ENCODE measurements at places on chromosomes 2 and 18. TPM values are rescaled to one million over a fixed set of nuclear protein-coding genes. Genes with fewer than 3 reads are reported as not detected.
A peak's percentile ranks its signal among the peaks of the same experiment; 100 is the strongest.

The DSG3 gene
- not detected for total RNA-seq

GRCh38 chr2:221555494-221555846 is 16.6 kb downstream of the EPHA4 start:
- H3K4me3 ChIP-seq = no peak overlapping the region
- H3K27me3 ChIP-seq = no peaks in the 10 kb centered on the region
- H3K36me3 ChIP-seq = no peaks in the 10 kb centered on the region
- H3K27ac ChIP-seq = no peak overlapping the region
- no peak for DNase-seq
- peaks cover 13% of the 10 kb centered on the region for H3K4me1 ChIP-seq

DNA sequence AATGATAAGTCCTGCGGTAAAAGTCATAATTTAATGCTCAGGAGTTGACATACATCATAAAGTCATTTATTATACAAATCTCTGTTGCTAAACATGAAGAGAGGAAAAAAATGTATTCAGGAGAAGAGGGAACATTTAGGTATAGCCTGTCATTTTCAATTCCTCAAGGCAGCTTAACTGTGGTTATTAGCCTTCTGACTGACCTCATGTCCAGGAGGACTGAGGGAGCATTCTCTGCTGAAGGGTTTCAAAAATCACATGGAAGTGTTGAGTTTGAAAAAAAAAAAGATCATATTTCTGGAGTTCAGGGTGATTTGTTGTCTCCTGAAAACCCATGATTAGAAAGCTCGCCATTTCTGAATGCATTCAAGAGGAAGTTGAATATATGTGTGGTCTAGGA is 1371.1 kb upstream of the LRRTM1 start:
- no peaks in the 10 kb centered on the region for H3K27me3 ChIP-seq
- no peaks in the 10 kb centered on the region for H3K4me1 ChIP-seq
- H3K27ac ChIP-seq = no peak overlapping the region
- no peak overlapping the region for H3K4me3 ChIP-seq

DNA sequence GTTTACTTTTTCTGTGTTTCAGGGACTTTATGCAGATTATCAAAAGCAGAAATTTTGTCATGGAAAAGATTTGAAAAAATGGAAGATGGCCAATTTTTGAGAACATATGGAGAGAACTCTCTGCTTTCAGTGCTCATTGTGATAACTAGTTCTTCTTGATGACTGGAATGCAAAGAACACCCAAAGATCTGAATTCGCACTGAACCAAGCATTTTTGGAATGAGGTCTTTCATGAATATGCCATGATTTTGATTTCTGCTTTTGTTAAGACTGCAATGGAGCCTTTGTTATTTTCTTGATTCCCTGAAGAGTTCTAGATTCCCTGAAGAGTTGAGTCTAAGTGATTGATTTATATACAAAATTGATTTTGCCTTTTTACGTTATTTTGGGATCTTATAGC is 124.1 kb downstream of the FMNL2 start:
- H3K36me3 ChIP-seq = no peaks in the 10 kb centered on the region
- no peak overlapping the region for H3K27ac ChIP-seq
- H3K4me1 ChIP-seq = no peaks in the 10 kb centered on the region
- H3K27me3 ChIP-seq = no peaks in the 10 kb centered on the region
- DNase-seq = no peak
- H3K4me3 ChIP-seq = no peak overlapping the region

GRCh38 chr2:41399437-41400087 is 648.3 kb upstream of the PKDCC start:
- H3K27me3 ChIP-seq = no peaks in the 10 kb centered on the region
- H3K36me3 ChIP-seq = no peaks in the 10 kb centered on the region

- peaks cover 8% of the 10 kb centered on the region for H3K27me3 ChIP-seq
- no peak overlapping the region for H3K27ac ChIP-seq
- no peaks in the 10 kb centered on the region for H3K36me3 ChIP-seq
These were observed 1.8 kb upstream of the DRC1 start for GRCh38 chr2:26399771-26400376.

DNA sequence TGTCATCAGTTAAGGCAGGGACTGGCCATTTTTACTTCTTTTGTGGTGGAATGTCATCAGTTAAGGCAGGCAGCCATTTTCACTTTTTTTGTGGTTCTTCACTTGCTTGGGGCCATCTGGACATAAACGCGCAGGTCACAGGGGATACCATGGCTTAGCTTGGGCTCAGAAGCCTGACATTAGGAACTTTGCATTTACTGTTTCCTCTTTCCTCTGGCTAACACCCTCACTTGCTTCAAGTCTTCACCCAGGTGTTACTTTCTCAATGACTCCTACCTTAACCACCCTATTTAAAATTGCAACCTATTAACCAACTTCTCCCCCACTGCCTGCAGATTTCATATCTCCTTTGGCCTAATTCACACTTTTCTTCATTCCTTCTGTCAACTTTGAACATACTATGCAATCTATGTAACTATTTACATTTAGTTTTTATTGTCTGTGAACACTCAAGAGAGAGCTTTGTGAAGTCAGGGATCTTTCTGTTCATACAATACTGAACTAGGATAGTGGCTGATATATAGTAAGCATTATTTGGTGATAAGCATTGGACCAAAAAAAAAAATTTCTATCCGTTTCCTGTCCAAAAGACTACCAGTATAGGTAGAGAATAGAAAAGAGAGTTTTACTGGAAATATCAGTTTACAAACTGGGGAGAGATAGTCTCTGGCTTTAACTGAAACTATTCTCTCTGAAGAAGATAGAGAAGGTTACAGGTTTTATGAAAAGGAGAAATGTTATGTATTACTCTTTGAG is 600.1 kb upstream of the ZNF804A start:
- DNase-seq = no peak
- H3K4me3 ChIP-seq = no peak overlapping the region
- no peaks in the 10 kb centered on the region for H3K36me3 ChIP-seq
- no peaks in the 10 kb centered on the region for H3K27me3 ChIP-seq
- no peak overlapping the region for H3K27ac ChIP-seq

DNA sequence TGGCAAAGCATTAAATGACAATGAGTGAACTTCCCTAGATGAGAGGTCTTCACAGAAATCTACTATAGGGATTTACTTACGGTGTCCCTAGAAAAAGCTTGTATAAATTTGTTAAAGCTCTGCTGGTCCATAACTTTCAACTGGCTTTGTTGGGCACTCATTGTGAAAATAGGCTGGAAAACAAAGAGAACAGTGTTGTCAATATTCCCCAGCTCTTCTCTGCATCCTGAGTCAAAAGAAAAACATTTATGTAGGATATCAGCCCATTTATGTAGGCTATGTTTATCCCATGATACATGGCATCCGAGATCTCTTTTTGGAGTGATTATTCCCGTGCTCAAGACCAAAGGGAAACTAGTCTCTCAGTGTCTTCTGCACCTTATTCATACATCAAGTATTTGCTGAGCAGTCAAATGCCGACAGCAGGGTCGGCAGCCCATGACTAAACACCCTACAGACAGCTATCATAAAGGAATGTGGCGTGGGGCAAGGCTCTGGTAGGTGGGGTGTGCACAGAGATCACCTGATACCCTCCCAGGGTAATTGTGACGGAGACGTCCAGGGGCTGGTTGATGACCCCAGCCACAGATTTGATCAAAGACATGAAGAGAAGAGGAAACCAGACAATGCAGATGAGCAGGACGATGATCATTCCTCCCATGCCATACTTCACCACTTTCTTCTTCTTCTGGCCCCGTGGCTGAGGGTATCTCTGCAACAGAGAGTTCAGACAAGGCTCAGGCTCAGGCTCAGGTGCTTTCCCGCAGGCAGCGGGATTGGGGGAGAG is 155.9 kb downstream of the NAPG start:
- no peaks in the 10 kb centered on the region for H3K36me3 ChIP-seq
- H3K4me1 ChIP-seq = no peaks in the 10 kb centered on the region
- DNase-seq = no peak
- no peak overlapping the region for H3K4me3 ChIP-seq
- no peaks in the 10 kb centered on the region for H3K27me3 ChIP-seq
- H3K27ac ChIP-seq = no peak overlapping the region

GRCh38 chr2:12819103-12819475 is 102.4 kb downstream of the TRIB2 start:
- H3K36me3 ChIP-seq = no peaks in the 10 kb centered on the region
- H3K27me3 ChIP-seq = no peaks in the 10 kb centered on the region
- H3K4me3 ChIP-seq = no peak overlapping the region
- no peak overlapping the region for H3K27ac ChIP-seq
- peaks cover 29% of the 10 kb centered on the region for H3K4me1 ChIP-seq
- DNase-seq = no peak

DNA sequence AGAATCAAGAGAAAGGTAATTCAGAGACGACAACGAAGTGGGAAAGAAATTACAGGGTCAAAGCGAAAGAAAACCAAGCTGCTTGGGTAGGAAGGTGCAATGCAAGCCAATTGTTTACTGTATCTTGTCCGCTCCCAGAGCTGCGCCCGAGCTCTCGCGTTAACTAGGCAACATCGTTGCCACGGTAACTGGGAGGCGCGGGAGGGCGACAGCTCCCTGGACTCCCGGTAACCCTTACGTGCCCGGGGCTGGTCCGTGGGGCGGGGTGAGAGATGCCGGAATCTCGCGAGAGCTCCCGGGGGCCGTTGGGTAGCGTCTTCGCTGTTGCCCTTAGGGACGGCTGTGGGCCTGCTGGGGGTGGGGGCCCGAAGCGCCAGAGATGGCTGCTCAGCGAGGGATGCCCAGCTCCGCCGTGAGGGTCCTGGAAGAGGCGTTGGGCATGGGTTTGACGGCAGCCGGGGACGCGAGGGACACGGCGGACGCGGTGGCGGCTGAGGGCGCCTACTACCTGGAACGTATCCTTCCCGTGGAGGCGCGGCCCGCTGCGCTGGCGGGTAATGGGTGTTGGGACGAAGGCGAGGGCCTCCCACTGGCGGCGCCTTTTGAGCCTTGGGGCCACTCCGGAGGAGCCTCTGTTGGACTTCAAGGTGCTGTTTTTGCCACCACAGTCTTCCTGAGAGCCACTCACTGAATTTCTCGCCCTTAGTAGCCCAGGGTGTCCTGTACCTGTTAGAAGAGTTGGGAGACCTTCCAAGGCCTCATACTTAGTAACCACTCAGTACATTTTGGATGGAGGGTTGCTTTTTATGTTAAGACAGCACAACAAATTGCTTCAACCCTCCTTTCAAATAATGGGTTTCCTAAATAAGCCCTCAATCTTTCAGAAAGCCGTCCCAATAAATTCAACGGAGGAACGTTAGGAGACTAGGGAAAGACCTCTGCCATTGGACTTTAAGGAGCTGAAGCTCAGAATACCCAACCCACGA is at the start of gene SPAG16:
Gene SPAG16, plus strand, starts transcription at position 360 of the 986 bp plus-strand sequence.
- peak within 1 kb of the TSS; percentile 59 for H3K27ac ChIP-seq
- H3K36me3 ChIP-seq = no peaks in the 10 kb centered on the region
- H3K4me3 ChIP-seq = peak within 1 kb of the TSS; percentile 76
- no peaks in the 10 kb centered on the region for H3K27me3 ChIP-seq
- peaks cover 9% of the 10 kb centered on the region for H3K4me1 ChIP-seq

DNA sequence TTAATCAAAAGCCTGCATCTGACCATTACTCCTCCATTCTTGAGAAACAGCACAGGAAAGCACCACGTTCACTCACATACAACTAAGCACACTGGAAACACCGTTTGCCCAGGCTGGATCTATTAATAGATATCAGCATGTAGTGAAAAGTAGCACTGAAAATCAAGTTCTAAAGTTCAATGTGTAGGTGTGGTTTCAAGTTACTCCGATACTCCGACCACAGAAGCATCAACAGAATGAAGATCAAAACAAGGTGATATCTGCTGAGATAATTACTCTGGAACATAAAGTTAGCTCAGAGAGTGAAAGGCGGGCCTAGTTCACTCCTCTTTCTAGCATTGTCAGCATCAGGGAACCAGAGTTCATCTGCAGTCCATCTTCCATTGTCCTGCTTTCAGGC is 1367.4 kb upstream of the ACVR2A start:
- DNase-seq = no peak
- no peaks in the 10 kb centered on the region for H3K4me1 ChIP-seq
- no peaks in the 10 kb centered on the region for H3K27me3 ChIP-seq
- no peak overlapping the region for H3K4me3 ChIP-seq
- no peak overlapping the region for H3K27ac ChIP-seq

DNA sequence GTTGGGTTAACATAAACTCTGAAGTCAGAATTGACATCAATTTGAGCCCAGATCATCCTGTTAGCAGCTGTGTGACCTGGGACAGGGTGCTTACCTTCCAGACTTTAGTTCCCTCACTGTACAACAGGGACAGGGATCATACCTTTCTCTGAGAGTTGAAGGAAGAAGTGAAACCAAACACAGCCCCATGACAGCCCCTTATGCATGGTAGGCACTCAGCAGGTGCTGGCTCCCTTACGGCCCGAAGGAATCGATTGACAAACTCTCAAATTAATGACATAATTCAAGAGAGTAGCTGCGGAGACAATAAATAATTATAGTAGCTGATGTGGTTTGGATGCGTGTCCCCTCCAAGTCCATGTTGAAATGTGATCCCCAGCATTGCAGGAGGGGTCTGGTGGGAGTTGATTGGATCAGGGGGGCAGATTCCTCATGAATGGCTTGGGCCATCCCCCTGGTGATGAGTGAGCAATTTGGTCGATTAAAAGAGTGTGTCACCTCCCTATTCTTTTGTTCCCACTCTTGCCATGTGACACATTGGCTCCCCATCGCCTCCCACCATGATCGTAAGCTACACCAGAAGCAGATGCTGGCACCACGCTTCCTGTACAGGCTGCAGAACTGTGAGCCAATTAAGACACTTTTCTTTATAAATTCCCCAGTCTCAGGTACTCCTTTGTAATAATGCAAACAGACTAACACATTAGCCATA is 72.4 kb downstream of the ODC1 start:
- H3K36me3 ChIP-seq = peaks cover 5% of the 10 kb centered on the region
- H3K27ac ChIP-seq = no peak overlapping the region
- H3K4me3 ChIP-seq = no peak overlapping the region

DNA sequence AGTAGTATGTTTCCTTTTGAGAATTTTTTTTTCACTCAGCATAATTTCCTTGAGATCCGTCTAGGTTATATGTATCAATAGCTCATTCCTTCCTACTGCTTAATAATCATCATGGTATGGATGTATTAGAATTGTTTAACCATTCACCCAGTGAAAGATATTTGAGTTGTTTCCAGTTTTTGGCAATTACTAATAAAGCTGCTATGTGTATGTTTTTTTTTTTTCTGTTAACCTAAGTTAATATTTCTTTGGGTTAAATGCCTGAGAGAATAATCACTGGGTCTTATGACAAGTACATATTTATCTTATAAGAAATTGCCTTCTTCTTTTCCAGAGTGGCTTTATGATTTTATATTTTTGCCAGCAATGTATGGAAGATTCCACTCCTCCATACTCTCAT is 96.4 kb upstream of the ST6GAL2 start:
- no peaks in the 10 kb centered on the region for H3K4me1 ChIP-seq
- no peak overlapping the region for H3K27ac ChIP-seq
- H3K27me3 ChIP-seq = no peaks in the 10 kb centered on the region
- H3K36me3 ChIP-seq = no peaks in the 10 kb centered on the region
- H3K4me3 ChIP-seq = no peak overlapping the region

GRCh38 chr2:73163483-73164367 is 38.6 kb upstream of the NOTO start:
- no peak overlapping the region for H3K27ac ChIP-seq
- H3K4me3 ChIP-seq = no peak overlapping the region
- no peaks in the 10 kb centered on the region for H3K27me3 ChIP-seq
- H3K4me1 ChIP-seq = no peaks in the 10 kb centered on the region

GRCh38 chr18:44895176-44895798 is 214.6 kb downstream of the SETBP1 start:
- no peaks in the 10 kb centered on the region for H3K4me1 ChIP-seq
- no peaks in the 10 kb centered on the region for H3K36me3 ChIP-seq
- H3K27me3 ChIP-seq = no peaks in the 10 kb centered on the region
- DNase-seq = peak; percentile 23

GRCh38 chr2:46469116-46469515 is 10.2 kb upstream of the TMEM247 start:
- no peak for DNase-seq
- H3K27me3 ChIP-seq = no peaks in the 10 kb centered on the region
- no peaks in the 10 kb centered on the region for H3K36me3 ChIP-seq
- H3K4me1 ChIP-seq = peaks cover 2% of the 10 kb centered on the region
- no peak overlapping the region for H3K27ac ChIP-seq
